ENCODE measurements at places on chromosomes 4 and X. TPM values are rescaled to one million over a fixed set of nuclear protein-coding genes. Genes with fewer than 3 reads are reported as not detected.
A peak's percentile ranks its signal among the peaks of the same experiment; 100 is the strongest.

DNA sequence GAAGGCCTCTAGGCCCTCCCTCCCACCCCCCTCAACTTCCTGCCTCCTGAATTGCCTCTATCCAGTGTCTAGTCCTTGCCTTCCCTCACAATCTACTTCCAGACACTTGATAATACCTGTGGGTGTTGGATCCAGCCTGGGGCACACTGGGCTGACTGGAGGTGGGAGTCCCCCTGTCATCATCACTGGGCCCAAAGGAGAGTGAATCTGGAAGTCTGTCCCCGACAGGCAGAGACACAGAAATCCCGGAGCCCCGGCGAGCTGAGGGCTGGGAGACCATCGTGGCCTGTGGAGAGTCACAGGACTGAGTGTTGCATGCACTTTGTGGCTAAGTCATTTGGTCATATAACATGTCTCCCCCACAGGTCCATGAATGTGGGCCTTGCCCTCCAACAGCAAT is 8.4 kb upstream of the SYP start:
- DNase-seq = no peak

DNA sequence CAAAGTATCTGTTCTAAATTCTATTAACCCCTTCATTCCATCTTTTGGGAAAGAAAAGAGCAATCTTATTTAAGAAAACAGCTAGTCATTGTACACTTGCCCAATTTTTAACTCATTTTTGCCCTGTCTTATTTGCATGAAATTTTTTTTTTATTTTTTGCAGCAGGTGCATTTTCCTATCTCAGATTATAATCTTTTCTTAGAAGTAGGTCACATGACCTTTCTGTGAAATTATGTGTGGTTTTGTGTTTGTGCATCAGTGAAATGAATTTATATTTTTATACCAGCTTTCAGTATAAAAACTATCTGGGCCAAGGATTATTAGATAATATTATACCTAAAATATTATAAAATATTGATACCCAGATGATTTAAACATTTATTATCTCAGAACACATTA is 145.6 kb downstream of the INPP4B start:
- no peak for DNase-seq

DNA sequence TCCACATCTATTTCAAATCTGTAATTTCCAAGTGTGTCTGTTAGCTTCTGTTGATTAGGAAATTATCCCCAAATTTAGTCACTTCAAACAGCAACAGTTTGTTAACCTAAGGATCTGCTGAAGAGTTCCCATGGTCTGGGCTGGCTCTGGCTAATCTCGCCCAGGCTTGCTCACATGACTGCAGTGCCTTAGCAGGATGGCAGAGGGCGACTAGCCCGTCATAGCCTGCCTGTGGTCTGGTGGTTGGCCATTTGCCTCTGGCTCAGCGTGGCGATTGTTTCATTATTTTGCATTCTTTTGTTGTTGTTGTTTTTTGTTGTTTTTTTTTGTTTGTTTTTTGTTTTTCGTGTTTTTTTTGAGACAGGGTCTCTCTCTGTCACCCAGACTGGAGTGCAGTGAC is 264.0 kb downstream of the TRIML1 start:
- DNase-seq = no peak

The S100G gene
- total RNA-seq = not detected

- DNase-seq = no peak
Measured at GRCh38 chrX:106243376-106243775, 75.3 kb downstream of the PWWP3B start.

The RASL11B gene
- total RNA-seq = 0.17 TPM

GRCh38 chr4:41594432-41594831 is 56.5 kb downstream of the LIMCH1 start:
- DNase-seq = no peak

DNA sequence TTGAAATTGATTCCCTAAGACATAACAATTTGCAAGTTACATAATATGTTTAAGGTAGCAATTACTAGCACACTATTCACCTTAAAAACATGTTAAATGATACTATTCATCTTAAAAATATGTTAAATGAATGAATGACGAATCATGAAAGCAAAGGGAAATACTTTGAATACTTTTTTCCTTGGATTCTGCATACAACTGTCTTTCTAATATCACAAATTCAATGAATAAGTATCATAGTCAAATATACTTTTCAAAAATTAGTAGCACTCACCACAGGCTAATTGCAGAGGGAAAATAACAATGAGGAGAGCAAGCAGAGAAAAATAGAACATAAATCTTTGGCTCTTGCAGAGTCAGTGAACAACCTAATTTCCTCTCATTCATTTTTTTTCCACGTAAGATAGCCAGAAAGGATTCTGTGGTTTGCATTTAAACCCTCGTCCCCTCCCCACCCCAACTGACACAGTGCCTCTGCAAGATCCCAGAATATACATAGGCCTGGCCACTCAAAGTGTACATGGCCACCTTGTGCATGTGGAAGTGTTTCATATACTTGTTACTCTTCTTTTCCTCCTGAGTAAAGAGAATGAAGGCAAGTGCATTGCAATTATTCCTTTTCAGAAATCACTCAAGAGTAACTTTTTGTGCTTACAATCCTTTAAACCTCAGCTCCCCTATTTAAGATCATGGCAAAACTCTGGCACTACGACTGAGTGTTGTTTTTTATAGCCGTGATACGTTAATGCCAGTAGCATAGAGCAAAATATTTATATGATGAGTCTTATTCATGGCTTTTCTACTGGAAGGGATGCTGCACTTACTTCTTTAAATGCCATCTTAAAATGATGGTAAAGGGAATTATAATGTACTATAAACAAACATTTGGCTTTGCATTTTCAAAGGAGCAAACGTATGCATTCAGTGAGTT is 236.4 kb downstream of the PDGFC start:
- DNase-seq = no peak

- no peak for DNase-seq
Measured at GRCh38 chr4:152590179-152591031, 54.5 kb upstream of the FBXW7 start.

The GSX2 gene
- not detected for total RNA-seq

GRCh38 chrX:134186362-134187121 is 50.4 kb upstream of the CCDC160 start:
- DNase-seq = peak; percentile 7

DNA sequence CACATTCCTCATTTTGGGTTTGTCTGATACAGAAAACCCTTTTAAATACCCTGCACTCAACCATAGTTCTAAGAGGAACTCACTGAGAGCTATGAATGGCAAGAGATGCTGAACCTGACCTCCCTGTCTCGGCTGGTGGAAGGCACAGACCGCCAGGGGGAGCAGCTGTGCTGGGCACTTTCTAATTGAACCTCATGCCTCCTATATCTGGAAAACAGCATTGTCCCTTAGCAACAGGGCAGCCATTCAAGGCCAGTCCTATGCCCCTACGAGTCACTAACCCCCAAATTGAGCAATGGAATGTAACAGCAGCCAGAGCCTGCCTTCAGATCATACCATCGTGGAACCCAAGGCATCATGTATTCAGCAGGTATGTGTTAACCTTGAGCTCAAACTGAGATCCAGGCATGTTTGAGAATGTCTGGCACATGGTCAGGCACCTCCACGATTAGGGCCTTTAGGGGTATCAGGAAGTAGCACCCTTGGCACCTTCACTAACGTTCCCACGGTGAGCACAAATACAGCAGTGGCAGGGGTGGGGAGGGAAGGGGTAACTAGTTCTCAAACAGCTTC is 5.1 kb downstream of the USP27X start:
- DNase-seq = peak; percentile 77

DNA sequence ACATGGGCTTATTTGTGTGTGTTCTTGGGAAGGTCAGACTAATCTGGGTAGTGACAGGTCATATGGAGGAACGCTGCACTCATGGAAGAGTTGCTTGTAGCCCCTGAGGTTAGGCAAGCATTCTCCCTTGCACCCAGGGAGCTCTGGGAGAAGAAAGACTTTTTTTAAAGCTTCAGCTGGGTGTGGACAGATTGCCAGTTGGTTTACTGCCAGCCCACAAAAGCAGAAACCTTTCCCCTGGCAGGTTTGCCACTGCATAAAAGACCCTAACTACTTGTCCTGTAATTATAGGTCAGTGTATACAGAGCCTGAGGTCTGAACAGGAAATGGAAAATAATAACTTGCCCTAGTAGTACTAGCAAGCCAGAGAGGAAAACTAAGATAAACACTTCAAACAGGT is 7.4 kb upstream of the NFKB1 start:
- peak; percentile 50 for DNase-seq

- DNase-seq = no peak
Measured at GRCh38 chrX:42273387-42273786, 350.0 kb upstream of the CASK start.

The FREM3 gene
- not detected for total RNA-seq

- DNase-seq = no peak
Measured at GRCh38 chr4:23213198-23213597, 520.5 kb downstream of the GBA3 start.

GRCh38 chr4:124139044-124139443 is 573.5 kb downstream of the ANKRD50 start:
- DNase-seq = no peak

DNA sequence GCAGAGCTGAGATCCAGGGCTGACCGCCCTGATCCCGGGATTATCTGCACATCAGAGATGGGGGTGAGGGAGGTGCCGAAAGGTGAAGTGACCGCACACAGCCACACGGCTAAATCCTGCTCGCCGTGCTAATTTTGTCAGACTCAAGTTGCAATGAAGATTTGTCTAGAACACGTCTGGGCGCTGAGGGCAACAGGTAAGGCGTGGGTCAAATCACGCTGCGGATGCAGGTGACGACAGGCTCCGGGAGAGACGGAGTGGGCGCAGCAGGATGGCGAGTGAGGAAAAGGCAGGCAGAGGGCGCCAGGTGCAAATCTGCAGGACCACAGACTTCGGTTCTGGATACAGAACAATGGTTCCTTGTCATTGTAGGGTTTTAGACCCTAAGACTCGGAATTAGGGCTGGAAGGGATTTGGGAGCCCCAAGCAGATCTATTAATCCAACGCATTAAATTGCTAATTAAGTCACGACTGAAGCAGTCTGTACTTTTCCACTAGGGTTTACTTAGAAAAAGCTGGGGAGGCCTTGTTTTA is 1.9 kb upstream of the TBC1D14 start:
- DNase-seq = peak; percentile 75

GRCh38 chrX:37755025-37755424 is 24.8 kb upstream of the CYBB start:
- peak; percentile 25 for DNase-seq

- no peak for DNase-seq
Measured at GRCh38 chrX:134886002-134886596, 104.7 kb upstream of the SMIM10 start.

The PLP1 gene
- 16.7 TPM for total RNA-seq

The MAGEB10 gene
- total RNA-seq = not detected

- DNase-seq = no peak
Measured at GRCh38 chr4:120902925-120903324, 19.6 kb downstream of the PRDM5 start.

- DNase-seq = no peak
Measured at GRCh38 chr4:8261851-8262535, 7.6 kb upstream of the HTRA3 start.

The FAAH2 gene
- 9.8 TPM for total RNA-seq

The GPR173 gene
- 0.55 TPM for total RNA-seq

DNA sequence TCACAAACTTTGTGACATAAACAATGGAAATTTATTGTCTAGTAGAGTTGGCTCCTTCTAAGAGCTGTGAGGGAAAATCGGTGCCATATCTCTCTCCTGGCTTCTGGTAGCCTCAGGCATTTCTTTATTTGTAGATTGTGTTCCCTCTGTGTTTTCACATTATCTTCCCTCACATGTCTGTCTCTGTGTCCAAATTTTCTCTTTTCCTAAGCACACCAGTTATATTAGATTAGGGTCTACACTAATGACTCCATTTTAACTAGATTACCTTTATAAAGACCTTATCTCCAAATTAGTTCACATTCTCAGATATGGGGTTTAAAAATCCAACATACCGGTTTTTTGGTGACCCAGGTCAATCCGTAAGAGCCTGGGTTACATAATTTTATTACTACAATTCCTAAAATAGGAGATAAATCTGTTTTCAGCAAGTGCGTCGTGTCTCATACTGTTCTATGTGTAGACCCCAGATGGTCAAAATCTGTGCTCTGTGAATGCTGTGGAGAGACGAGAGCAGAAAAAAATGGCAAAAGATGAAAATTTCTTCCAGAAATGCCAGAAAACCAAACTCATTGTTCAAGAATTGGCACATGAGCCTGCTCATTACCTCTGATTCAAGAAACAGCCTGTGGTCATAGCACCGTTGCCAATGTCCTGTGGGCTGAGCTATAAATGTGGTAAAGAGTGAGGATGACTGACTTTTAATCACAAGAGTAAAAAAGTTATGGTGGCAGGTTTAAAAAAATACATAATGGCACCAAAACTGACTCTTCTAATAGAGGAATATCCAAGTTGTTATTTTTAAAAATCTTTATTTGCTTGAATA is 574.7 kb downstream of the PCDH7 start:
- no peak for DNase-seq

DNA sequence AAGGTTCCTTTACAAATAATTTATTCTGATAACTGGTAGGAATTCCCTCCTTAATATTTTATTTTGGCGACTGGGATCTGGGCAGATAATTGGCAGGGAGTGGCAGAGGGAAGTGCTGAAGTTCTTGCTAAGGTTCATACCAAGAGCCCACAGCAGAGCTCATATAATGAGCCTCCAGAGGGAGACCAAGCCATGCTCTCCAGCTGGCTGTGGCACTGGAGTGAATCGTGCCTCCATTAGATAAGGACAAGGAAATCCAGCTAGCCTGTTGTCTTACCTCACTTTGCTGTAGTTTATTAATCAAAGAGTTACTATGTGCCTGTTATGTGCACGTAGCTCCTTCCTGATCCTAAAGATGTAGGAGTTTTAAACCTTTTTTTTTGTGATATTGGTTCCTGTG is 1.3 kb downstream of the ASB12 start:
- no peak for DNase-seq
